ENCODE measurements at places on chromosomes 12 and 14.

GRCh38 chr14:93132472-93133065 lies 16.8 kb upstream of the ITPK1 start:
- H3K27me3 ChIP-seq = no peaks in the 10 kb centered on the region
- H3K36me3 ChIP-seq = no peaks in the 10 kb centered on the region
- H3K4me1 ChIP-seq = no peaks in the 10 kb centered on the region
- H3K4me3 ChIP-seq = no peak overlapping the region
- no peak overlapping the region for H3K27ac ChIP-seq
- peak; percentile 46 for DNase-seq

- no peaks in the 10 kb centered on the region for H3K27me3 ChIP-seq
- H3K4me3 ChIP-seq = no peak overlapping the region
- H3K36me3 ChIP-seq = no peaks in the 10 kb centered on the region
- H3K27ac ChIP-seq = no peak overlapping the region
Measured at GRCh38 chr14:35380794-35381193, 23.8 kb downstream of the NFKBIA start.

- no peaks in the 10 kb centered on the region for H3K27me3 ChIP-seq
- H3K27ac ChIP-seq = no peak overlapping the region
- H3K36me3 ChIP-seq = no peaks in the 10 kb centered on the region
- no peak for DNase-seq
Measured at GRCh38 chr14:66377574-66377973, 108.6 kb upstream of the CCDC196 start.

DNA sequence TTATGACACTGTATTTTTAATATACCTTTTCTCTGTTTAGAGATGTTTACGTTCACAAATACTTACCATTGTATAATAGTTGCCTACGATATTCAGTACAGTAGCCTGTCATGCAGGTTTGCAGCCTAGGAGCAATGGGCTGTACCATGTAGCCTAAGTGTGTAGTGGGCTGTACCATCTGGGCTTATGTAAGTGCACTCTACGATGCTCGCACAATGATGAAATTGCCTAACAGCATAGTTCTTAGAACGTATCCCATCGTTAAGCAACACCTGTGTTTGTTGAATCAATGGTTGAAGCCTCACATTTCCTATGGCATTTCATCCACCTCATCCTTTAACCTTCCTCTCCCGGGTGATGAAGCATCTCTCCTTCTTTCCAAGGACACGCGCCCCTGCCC lies 12.5 kb upstream of the EML1 start:
- H3K27ac ChIP-seq = no peak overlapping the region
- no peaks in the 10 kb centered on the region for H3K27me3 ChIP-seq
- no peak for DNase-seq
- peaks cover 8% of the 10 kb centered on the region for H3K4me1 ChIP-seq
- H3K4me3 ChIP-seq = no peak overlapping the region

DNA sequence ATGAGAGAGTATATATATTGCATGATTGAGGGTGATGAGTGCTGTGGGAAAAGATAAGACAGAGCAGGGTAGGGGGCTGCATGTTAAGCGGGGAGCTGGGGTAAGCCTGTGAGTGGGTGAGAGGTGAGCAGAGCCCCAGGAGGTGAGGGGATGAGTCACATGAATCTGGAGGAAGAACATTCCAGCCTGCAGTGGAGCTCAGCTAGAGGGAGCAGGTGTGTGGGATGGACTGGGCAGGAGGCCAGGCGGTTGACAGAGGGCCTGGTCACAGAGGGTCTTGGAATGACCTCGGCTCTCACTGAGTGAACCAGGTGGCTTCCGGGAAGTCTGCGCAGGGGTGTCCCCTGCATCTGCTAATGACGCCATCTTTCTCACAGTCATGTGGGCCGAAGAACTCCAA lies 44.4 kb downstream of the GIT2 start:
- no peaks in the 10 kb centered on the region for H3K27me3 ChIP-seq
- peak overlapping the region; percentile 83 for H3K27ac ChIP-seq
- peaks cover 67% of the 10 kb centered on the region for H3K4me1 ChIP-seq

DNA sequence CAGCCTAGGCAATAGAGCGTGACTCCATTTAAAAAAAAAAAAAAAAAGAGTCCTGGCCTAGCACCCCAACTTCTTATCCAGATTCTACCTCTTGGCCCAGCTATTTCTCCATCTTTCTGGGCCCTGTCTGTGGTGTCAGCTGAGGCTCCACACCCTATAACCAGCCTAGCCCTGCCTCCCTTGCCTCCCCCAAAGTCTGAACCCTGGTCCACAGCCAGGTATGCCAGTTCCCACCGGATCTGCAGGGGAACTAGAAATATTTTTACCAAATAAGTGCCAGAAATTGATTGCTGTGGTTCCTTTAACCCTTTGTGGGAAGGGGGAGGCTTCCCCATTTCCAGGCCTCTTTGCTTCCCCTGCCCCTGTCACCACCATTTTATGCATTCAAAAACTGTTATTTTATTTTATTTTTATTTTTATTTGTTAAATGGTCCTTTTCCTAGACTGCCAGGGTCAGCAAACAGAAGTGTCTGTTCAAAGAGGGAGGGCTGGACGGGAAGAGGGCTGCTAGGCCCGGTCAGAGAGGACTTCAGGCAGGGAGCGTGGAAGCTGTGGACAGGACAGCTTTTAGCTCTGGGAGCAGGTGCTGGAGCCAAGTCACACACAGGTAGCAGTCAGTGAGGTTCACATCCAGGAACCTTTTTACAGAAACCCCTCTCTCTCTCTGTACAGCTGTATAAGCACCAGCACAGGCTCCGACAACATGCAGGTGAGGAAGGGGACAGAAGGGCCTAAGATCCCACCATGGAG lies 23.2 kb downstream of the TTC9 start:
- H3K27ac ChIP-seq = no peak overlapping the region
- DNase-seq = no peak
- no peaks in the 10 kb centered on the region for H3K27me3 ChIP-seq
- H3K36me3 ChIP-seq = no peaks in the 10 kb centered on the region
- peaks cover 14% of the 10 kb centered on the region for H3K4me1 ChIP-seq
- H3K4me3 ChIP-seq = no peak overlapping the region

GRCh38 chr14:50501642-50502041 lies 30.7 kb downstream of the MAP4K5 start:
- no peak overlapping the region for H3K4me3 ChIP-seq
- no peaks in the 10 kb centered on the region for H3K27me3 ChIP-seq
- no peak for DNase-seq
- peaks cover 4% of the 10 kb centered on the region for H3K4me1 ChIP-seq

GRCh38 chr14:95497561-95498011 lies 18.9 kb downstream of the SYNE3 start:
- no peaks in the 10 kb centered on the region for H3K36me3 ChIP-seq
- H3K27ac ChIP-seq = no peak overlapping the region
- H3K4me3 ChIP-seq = no peak overlapping the region
- no peaks in the 10 kb centered on the region for H3K27me3 ChIP-seq

Measured in heart left ventricle (tissue), 16 donors.